AG09309 (cell line): ENCODE measurements at places on chromosomes 4 and X.

- no peak for DNase-seq
Observed at GRCh38 chr4:87298362-87298761, 24.3 kb downstream of the HSD17B13 start.

DNA sequence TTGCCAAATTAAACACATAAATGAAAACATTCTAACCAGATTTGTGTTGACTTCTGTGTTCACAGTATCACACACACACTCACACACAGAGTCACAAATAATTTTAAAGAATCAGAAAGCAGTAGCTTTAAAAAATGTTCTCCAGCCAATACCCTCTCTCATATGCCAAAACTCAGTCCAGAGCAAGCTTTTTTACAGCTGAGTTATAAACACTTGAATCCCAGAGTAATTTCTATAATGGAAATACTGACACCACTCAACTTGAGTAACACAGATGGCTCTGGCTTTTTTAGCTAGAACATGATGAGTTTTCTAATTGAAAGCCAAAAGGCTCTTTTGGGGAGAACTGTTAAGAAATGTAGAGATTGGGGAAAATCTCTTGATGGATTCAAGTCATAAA lies 100.8 kb downstream of the DOCK11 start:
- DNase-seq: no peak

DNA sequence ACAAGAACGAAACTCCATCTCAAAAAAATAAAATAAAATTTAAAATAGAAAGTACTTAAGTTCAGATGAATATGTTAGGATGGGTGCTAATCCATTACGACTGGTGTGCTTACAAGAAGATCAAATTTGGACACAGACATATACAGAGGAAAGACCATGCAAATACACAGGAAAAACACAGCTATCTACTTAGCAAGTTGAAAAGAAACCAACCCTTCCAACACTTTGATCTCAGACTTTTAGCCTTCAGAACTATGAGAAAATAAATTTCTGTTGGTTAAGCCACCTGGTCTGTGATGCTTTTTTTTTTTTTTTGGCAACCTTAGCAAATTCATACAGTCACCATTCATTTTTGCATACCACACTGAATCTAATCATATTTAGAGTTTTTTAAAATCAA lies 116.5 kb downstream of the CENPC start:
- DNase-seq: no peak

DNA sequence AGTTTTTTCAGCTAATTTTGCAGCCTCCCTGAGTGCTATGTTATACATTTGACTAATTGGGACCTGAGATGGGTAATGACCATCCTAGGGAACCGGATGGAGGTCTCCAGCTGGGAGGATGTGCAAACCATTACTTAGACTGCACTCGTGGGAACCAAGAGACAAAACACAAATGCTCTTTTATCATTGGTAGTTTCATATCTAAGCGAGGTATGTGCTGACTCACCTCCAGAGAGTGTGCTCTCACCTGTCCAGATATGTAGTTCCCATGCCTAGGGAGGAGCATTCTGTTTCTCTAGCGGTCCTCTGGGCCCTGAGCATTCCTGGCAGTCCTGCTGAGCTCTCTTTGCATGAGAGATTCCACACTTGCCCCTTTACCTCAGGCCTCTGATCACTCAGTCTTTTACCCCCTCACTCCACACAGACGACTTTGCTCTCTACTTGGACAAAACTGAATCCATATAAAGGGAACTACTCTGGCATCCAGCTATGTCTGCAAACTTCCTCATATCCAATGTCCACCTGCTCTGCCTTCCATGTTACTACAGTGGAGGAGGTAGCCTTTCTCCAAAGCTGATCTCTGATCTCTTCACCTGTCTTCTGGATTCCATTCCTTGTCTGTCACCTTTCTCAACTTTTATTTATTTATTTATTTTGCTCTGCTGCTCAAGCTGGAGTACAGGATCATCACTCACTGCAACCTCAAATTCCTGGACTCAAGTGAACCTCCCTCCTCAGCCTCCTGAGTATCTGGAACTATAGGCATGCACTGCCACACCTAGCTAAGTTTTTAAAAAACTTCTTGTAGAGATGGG lies 88.4 kb downstream of the LRP2BP start:
- DNase-seq: no peak

DNA sequence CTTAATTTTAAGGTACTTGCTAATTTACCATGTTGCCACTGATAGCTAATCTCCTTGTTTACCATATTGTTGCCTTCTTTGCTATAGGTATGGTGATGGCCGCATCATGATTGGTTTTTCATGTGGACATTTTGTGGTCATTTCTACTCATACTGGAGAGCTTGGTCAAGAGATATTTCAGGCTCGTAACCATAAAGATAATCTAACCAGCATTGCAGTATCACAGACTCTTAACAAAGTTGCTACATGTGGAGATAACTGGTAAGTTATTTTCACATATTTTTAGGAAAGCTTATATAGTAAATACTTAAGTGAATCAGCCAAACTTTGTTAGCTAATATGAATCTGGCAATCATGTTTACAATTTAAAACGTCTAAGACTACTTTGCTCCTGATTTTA lies 23.1 kb downstream of the WDR19 start:
- DNase-seq: no peak

- no peak for DNase-seq
Observed at GRCh38 chr4:113621633-113622032, 139.9 kb downstream of the CAMK2D start.

- no peak for DNase-seq
Observed at GRCh38 chrX:130196466-130196865, 24.7 kb downstream of the RAB33A start.

- no peak for DNase-seq
Observed at GRCh38 chr4:79563219-79563618, 155.2 kb upstream of the GK2 start.

- no peak for DNase-seq
Observed at GRCh38 chrX:18471296-18471695, 45.9 kb downstream of the CDKL5 start.

GRCh38 chrX:106612393-106612763 lies 600 bp downstream of the RADX start:
- no peak for DNase-seq

- DNase-seq: no peak
Observed at GRCh38 chr4:19823781-19824180, 427.9 kb upstream of the SLIT2 start.

GRCh38 chr4:107183155-107183774 lies 147.2 kb upstream of the DKK2 start:
- peak; percentile 29 for DNase-seq

DNA sequence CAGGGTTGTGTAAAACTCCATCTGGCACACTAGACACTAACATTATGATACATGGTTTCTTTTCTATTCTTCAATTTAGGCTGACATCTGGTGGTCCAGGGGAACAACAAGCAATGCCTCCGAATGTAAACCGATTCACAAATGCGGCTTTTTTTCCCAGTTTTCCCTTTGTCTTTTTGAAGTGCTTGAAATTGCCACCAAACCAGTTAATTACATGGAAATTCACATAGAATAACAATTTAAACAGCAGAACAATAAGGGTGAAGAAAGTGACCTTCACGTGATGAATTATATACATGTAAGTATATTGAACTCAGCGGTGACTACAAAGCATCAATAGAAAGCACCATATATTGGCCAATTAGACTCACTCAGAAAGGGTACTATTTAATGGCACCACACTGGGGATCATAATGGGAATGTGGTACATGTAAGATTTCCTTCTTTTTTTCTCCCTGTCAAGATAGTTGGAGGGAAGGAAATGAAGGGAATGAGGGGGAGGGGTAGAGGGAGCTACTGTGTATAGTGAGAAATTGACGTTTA lies 103.9 kb downstream of the MMRN1 start:
- DNase-seq: no peak

GRCh38 chrX:154382483-154383069 lies 3.5 kb downstream of the EMD start:
- DNase-seq: no peak

GRCh38 chr4:184472614-184473498 lies 1.5 kb downstream of the IRF2 start:
- no peak for DNase-seq

GRCh38 chrX:68902706-68903504 lies 74.1 kb downstream of the EFNB1 start:
- DNase-seq: no peak

DNA sequence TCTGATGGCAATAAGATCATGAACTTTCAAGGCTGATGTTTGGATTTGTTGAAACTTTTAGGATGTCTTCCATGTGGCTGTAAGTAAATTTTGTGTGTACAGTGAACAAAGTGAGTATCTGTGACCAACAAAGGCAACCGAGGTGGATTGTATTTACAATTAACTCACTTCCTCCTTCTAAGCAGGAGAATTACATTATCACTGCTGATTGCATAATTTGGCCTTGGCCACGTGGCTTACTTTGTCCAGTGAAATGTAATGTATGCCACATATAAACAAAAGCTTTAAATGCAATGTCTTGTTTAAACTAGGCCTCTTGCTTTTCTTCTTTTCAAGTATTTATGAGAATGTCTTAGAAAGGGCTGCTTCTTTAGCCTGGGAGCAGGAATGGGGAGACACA lies 66.3 kb upstream of the MAD2L1 start:
- no peak for DNase-seq
